Right renal cortex interstitium (tissue), 3 donors: ENCODE measurements at places on chromosomes 13 and 19. TPM values are rescaled to one million over a fixed set of nuclear protein-coding genes. Genes with fewer than 3 reads are reported as not detected.

Gene MEIOSIN
- not detected for polyA plus RNA-seq

Gene IGFL1
- not detected for polyA plus RNA-seq

Gene PCDH8
- polyA plus RNA-seq: 0.03 TPM

DNA sequence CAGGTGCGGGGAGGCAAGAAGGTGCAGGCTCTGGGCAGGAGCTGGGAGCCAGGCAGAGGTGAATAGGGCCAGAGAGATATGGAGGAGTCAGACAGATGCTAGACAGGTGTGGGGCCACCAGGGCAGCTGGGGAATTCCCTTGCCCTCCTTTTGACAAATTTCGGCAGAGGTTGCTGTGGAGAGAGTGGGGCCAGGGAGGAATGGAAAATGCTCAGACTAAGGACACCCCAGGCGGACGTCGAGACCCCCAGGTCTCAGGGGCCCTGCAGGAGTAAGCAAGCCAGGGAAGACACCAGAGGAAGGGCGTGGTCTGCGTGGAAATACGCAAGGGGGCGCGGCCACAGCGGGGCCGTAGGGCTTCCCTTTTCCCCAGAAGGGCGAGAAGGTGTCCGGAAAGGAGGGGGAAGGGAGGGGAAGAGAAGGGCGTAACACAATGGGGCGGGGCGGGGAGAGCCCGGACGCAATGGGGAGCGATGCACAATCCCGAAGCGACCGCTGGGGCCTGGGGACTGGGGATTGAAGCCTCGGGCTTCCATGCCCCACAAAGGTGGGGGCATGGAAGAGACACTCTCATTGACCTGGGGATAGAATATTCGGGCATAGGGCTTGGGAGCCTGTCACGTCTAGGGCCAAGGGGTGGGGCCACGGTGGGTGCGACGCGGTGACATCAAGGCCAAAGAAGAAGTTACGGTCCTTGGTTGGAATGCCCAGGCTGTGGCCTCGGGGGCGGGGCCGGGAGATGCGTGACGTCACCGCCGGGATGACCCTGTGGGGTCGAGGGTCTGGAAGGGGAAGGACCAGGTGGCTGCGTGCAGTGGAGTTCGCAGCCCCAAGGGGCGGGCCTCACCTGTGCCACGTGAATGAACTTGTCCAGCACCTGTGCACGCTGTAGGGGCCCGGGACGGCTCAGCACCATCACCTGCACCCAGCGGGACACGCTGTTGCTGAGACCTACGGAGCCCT is 8.2 kb downstream of the RASGRP4 start:
- DNase-seq: no peak

DNA sequence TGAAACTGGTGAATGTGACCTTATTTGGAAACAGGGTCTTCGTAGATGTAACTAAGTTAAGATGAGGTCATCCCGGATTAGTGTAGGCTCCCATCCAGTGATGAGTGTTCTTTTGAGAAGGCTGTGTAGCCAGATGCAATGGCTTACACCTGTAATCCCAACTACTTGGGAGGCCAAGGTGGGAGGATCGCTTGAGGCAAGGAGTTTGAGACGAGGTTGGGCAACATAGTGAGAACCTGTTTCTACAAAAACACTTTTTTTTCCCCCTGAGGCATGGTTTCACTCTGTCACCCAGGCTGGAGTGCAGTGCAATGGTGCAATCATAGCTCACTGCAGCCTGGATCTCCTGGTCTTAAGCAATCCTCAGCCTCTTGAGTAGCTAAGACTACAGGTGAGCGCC is 36.4 kb downstream of the FBN3 start:
- no peak for DNase-seq

DNA sequence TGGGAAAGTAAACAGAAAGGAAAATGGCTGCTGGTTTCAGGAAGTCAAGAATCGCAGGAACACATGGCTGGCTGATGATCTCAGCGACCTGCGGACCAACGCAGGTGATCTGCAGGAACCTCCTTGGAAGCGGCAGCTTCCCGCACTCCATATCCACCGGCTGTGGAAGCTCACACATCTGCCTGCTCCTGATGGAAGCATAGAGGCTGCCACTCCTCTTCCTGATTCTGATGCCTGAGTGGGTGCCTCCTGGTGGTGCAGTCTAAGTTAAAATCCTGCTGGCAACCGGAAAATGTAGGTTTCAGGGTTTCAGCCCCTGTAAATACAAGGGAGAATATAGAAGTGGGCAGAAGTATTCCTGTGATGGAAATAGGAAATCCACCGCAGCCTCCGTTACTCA is 75.5 kb downstream of the TNFSF13B start:
- DNase-seq: no peak

GRCh38 chr19:7909471-7910067 is 5.1 kb upstream of the TGFBR3L start:
- no peak for DNase-seq

DNA sequence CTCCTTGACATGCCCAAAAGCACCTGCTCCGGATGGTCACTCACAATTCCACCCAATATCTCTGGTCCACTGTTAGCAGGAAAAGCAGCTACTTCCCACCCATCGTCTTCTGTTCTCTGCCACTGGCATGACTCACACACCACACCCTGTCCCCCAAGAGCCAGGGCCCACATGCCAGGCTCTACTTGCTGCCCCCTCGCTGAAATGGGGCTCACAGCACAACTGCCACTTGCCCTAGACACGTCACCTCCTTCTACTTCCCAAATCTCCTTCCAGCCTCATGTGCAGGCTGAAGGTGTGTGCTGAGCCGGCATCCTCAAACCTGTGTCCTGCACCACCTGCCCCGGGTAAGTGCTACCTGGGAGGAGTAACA is 65.0 kb downstream of the TBC1D4 start:
- no peak for DNase-seq

- no peak for DNase-seq
These were observed 1156.5 kb downstream of the OLFM4 start for GRCh38 chr13:54185101-54185500.

DNA sequence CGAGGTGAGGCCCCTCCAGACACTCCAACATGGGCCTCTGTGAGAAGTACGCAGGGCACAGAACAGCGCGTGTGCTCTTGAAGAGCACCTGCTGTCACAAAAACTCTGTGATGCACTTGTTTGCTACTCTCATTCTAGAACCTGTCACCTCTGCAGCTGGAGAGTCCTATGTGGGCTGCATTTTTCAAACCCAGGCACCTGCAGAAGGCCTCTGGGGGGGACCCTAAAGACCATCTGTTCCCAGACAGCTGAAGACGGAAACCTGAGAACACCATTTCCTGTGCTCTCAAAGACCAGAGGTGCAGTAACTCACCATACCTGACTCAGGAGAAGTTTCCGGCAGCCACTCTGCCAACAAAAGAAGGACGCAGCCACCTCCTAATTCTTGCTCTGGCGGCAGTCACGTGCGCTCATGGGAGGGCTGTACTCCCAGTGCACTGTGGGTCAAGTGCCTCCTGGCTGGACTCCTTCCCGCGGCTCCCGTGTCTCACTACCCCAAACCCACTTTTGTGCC is 28.1 kb downstream of the RANBP3 start:
- no peak for DNase-seq

- no peak for DNase-seq
These were observed 28.5 kb downstream of the VAV1 start for GRCh38 chr19:6800991-6801484.

DNA sequence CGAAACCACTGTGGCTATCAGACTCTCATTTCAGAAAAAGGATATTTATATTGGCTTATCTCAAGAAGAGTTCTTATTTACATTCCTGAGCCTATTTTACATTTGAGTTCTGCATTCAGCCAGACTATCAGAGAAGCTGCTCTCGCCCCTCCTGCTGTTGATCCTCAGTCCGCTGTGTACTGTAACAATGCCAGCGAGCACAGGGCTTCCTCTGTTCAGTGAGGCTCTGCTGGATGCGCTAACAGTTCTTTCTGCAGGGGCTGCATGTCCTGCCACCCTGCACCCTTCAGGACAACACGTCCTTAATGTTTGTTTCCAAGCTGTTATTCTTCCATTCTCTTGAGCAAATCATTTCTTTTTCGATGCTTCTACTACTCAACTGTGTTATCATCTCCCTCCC is 463.7 kb upstream of the SGCG start:
- no peak for DNase-seq

GRCh38 chr13:34731486-34731885 is 210.6 kb upstream of the NBEA start:
- no peak for DNase-seq

DNA sequence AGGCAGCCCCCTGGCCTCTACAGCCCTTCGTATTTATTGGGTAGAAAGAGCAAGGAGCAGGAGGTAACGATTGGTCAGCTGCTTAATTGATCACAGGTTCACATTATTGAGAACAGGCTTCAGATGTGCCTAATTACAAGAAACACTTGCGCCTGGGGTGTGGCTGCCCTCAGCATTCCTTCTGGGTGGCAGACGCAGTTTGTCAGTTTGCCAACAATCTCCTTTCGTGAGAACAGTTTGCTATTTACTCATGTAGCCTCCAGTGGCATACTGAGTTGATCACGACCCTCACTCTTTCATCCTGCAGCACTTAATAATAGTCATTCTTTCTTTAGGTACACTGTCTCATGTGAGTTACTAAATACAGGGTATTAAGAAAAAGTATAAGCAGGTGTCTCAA is 985.6 kb downstream of the SLITRK5 start:
- no peak for DNase-seq
